ENCODE measurements at places on chromosomes 3 and 15.

- DNase-seq = no peak
These were observed 37.2 kb upstream of the BDH1 start for GRCh38 chr3:197593046-197593380.

GRCh38 chr3:126130081-126130855 lies 46.3 kb upstream of the SLC41A3 start:
- DNase-seq = no peak

DNA sequence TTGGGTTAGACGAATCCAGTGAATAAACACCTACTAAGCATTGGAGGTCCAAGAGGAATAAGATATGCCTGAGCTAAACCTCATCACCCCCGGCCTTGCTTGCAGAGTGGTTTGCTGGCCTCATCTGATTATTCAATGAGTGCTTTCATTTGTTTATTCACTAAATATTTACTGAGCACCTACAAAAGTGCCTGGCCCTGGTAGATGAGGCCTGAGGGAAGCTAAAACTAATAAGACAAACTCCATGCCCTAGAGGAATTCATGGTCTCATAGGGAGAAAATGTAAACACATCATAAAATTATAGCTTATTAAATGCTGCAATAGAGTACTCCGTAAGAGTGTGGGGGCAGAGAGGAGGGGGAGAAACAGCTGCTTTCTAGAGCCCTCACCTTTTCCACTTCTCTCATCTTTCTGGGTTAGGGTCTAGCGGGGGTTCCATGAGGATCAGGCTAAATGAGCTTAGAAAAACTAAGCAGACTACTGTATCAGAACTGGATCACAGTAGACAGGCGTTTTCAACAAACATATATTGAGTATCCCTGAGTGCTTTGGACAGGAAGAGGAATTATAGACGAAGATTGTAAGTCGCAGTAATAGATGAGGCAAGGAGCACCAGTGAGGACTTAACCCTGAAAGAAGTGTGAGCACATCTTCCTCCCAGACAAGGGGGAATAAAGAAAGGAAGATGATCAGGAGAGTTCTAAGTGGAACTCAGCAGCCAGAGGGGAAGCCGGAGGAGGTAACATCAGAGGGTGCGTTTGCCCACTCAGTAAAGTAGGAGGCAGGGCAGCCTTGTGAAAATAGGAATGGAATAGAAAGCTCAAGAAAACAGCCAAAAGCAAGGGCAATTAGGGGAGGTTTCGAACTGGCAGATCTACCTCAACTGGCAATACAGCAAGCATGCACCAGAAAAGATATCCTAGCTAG lies 31.5 kb upstream of the LAMP3 start:
- no peak for DNase-seq

- no peak for DNase-seq
These were observed 29.5 kb downstream of the CCDC12 start for GRCh38 chr3:46946856-46947545.

- DNase-seq = no peak
These were observed 286.4 kb downstream of the LRTM1 start for GRCh38 chr3:54641226-54642014.

DNA sequence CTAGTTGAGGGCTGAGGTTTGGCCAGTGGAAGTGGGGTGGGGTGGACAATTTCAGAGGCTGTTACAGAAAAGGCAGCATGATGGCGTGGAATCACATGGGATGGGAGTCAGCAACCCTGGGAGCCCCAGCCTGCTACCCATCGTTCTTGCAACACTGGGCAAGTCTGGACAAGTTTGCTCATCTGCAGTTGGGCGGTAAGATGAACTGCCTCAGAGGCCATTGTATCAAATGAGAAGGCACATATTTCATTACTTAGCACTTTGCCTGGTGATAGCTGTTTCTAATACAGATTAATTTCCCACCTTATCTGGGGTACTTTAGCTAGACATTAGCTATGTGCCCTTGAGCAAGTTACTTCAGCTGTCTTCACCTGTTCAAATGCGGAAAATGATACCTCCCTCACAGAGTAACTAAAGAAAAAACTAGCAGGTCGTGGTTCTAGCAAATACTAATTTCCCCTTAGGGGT lies 248.9 kb downstream of the THSD4 start:
- DNase-seq = no peak

DNA sequence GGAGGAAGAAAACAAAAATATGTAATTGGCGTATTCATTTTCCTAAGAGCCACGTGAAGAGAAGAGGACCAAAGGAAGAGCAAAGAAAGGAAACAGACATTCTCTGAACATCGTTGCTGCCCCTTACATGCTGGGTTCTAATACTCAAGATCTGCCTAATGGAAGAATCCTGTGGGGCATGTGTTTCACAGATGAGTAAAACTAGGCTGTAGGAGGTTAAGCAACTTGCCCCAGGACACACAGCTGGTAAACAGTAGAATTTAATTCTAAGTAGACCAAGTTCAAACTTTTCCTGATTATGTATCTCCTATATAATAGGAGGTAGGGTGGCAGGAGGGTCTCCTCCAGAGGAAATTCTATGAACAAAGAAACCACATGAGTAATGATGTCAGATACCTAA lies 106.1 kb upstream of the TNFAIP8L3 start:
- no peak for DNase-seq

DNA sequence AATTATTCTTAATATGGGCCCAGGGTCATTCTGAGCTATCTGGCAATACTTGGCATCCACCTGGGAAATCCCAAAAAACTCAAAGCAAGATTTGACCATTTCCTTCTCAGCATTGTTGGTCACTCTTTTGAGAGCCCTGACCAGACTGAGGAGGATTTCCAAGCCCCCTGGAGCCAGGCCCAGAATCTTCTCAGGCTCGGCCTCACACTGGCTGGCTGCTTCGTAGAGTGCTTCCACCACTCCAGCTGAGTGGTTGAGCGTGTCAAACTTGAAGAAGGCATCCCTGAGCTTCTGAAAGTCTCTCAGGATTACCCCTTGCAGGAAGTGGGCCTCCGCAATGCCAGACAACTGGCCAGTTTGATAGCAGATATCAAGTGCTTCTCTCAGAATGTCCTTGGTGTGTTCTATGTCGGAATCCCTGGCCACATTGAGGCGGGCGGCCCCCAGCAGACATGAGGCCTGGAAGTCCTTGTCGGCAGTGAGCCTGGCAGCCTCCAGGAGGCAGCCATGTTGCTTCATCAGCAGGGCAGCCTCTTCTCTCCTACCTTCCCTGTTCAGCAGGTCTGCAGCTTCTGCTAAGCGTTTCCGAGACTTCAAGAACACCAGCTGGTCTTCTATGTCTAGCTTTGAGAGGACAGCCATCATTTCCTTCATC lies 68.9 kb upstream of the DCLK3 start:
- DNase-seq = no peak

DNA sequence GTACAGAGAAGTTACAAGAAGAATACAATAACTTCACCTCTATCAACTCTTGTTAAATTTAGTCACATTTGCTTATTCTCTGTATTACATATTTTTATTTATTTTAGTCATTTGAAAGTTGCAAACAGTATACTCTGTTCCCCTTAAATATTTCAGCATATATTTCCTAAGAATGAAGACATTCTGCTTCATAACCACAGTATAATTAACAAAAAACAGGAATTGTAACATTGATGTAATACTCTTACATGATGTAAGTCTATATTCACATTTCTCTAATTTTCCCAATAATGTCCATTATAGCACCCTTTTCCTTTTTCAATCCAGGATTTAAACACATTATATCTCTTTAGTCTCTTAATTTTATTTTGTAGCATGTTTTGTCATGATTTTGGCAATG lies 112.0 kb downstream of the AKAP13 start:
- DNase-seq = no peak

DNA sequence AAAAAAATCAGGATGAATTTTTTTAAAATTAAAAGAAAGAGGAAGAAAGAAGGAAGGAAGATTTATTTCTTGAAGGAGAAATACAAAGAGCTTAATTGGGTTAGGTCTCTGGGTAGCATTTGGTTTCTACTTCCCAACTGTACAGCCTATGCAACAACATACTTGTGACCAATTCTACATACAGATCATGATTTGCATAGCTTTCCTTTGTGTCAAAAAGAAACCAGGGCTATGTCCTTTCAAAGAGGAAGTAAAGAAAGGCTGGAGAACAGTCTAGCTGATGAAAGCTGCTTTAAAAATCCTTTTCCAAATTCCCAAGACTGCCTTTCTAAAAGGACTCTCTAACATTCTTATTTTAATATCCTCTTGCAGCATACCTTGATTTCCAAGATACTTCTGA lies 6.1 kb upstream of the HGD start:
- no peak for DNase-seq

GRCh38 chr15:40693904-40694687 lies 878 bp upstream of the RAD51 start:
- no peak for DNase-seq

DNA sequence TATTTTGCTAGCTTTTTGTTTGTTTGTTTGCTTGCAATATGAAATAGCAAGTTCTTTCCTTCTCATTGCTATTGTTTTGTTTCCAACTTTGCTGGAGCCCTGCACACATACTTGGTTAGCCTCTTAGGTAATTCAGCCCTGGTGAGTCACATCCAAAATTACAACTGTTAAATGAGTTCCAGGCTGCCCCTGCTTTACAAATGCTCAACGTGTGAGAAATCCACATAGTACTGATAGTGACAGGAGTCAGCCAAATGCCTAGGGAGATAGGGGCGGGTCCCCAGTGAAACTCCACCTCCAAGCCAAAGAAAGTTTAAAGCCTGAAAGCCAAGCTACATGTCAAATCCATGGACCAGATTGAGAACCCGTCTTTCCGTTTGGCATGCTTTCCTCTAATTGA lies 81.3 kb upstream of the RNF7 start:
- no peak for DNase-seq

- no peak for DNase-seq
These were observed 9.3 kb downstream of the LOXL1 start for GRCh38 chr15:73935547-73935946.

- no peak for DNase-seq
These were observed 418 bp downstream of the ALPK3 start for GRCh38 chr15:84817466-84818081.

DNA sequence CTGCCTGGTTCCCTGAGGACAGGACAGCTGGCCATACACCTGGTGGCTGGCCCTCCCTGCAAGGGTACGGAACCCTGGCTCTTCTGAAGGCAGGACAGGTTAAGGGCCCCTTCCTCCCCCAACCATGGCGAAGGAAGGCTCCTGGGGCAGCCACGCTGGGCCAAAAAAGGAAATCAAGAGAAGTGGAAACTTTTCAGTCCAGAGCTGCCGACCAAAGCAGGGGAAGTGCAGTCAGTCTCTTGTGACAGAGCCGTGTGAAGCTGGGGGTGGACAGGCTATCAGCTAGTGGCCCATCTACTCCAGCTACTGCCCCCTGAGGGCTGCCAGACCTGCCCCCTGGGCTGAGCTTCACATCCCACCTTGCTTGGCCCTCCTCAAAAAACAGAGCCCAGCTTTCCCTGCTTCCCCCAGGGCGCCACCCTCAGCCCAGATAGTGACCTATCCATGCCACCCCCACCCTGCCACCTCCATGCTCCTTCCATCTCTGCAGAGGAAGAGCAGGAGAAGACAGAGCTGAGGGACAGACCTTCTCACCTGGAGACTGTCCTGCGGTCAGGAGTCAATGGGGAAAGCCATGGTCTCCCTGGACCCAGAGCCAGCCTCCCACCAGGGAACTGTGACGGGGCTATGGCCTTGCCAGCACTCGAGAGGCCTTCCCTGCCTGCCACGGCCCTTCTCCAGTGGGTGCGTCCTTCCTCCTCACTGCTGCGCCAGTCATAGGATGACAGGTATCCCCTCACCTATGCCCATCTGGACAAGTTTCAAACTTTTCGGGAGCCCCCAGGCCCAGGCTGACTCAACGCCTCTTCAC lies 4.6 kb downstream of the SEMA7A start:
- no peak for DNase-seq

- no peak for DNase-seq
These were observed 18.2 kb upstream of the AMOTL2 start for GRCh38 chr3:134392336-134392983.

DNA sequence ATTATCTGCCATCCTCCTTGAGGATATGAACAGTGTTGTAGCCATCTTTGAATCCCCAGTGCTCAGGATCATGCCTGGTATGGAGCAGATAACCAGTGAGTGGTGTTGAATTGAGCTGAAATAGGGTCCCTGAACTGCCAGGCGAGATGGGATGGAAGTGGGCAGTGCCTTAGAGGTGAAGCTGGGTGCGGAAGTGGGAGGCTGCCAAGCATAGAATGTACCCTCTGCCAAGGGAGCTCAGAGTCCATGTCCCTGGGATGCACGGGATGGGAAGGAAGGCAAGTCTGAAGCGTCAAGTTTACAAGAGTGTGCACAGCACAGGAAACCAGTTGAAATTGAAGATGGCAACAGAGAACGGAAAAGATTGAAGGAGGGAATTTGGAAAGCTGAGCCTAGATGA lies 147.0 kb downstream of the CACNA1D start:
- no peak for DNase-seq

- DNase-seq = no peak
These were observed 99.8 kb downstream of the SEMA5B start for GRCh38 chr3:122927726-122928125.

DNA sequence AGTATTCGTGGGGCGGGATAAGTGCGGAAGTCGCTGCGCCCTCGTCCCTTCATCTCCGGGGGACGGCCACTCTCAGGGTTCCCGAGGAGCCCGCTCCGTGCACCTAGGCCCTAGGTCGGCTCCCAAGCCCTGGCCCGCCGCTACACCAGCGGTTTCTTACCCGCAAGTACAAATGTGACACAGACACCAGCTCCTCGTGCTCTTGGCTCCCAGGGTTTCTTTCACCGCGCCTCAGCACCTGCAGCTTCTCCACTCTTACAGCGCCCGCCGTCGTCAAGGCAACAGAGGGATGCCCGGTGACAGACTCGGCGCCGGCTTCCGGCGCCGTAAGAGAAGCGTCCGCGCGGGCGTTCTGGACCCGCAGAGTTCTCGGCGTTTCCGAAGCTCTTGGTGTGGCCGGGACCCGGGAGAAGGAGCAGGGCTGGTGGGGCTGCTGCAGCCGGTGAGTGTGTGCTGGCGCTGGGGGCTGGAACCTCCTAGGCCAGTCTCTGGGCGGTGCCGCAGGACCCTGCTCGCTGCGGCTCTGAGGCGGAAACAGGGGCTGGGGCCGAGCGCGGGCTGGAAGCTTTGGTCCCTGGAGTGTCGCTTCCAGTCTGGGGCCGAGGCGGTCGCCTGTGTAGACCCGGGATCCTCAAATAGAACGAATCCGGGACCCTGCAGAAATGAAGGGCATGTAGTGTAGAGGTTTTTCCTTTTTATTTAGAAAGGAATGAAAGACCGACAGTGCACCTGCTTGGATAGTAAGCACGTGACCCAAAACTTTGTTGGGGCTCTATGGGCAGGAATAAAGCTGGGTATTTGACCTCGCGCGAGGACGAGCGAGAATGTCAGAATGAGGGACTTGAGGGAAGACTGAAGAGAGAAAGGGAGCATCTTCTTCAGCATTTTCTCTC lies 155.4 kb upstream of the GOLGA6L4 start:
- DNase-seq = no peak

GRCh38 chr3:177426878-177427495 lies 229.7 kb upstream of the TBL1XR1 start:
- no peak for DNase-seq
